AG20443 (cell line): ENCODE measurements at places on chromosomes 5 and 9.

- DNase-seq, result no peak
These were observed 13.5 kb upstream of the NIPAL4 start for GRCh38 chr5:157446412-157446935.

DNA sequence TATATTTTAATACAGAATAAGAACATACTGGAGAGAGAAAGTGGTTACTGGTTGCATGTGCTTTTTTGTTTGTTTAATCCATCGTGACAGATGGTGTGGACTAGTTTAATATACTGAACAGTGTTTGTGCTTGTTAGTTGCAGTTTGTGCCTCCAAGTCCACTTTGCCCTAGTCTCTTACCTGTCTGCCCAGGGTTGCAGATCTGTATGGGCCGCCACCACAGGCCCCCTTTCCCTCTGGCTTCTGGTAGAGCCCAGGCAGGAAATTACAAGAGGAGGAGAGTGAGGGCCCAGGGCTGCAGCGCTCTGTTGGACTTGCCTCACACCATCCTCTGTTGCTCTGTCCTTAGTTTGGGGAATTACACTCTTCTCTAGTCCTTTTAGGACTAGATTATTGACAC, 166.4 kb downstream of the KDM4C start:
- DNase-seq, result no peak

- no peak for DNase-seq
These were observed 57.5 kb downstream of the CEMIP2 start for GRCh38 chr9:71710856-71711255.

- DNase-seq, result no peak
These were observed 23.5 kb upstream of the TENT2 start for GRCh38 chr5:79588696-79589095.

GRCh38 chr5:8114597-8115266, 245.8 kb downstream of the MTRR start:
- DNase-seq, result no peak

- peak; percentile 37 for DNase-seq
These were observed 283.3 kb downstream of the TMEM167A start for GRCh38 chr5:82793808-82794419.

DNA sequence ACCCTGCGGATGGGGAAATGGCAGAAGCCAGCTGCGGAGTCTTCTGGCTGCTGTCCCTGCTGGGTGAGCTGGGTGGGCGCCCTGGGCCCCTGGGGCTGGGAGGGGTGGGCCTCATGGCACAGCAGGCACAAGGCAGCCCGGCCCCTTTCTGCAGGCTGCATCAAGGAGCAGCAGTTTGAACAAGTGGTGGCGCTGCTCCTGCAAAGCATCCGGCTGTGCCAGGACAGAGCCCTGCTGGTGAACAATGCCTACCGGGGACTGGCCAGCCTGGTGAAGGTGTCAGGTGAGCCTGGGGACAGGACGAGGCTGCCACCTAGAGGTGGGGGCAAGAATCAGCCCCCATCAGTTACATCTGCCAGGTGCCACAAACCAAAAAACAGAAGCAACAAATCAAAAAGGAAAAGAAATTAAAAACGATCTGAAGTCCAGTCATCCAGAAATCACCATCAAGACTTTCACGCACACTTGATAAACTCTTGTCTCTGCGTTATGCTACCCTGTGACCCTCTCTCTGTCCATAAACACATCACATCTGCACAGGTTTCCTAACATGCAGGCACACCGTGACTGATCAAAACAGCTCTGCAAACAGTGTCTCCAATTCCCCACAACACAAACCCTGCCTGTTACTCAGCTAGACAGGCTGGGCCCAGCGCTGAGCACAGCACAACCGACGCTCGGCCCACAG, 13.9 kb downstream of the REXO4 start:
- DNase-seq, result peak; percentile 36

- no peak for DNase-seq
These were observed 1.3 kb downstream of the CD74 start for GRCh38 chr5:150411245-150411979.

GRCh38 chr5:95782181-95782580, 40.3 kb downstream of the GLRX start:
- no peak for DNase-seq

- no peak for DNase-seq
These were observed 120.2 kb downstream of the ENTREP1 start for GRCh38 chr9:69445251-69445650.

GRCh38 chr9:20242510-20243189, 379.6 kb downstream of the MLLT3 start:
- no peak for DNase-seq

- no peak for DNase-seq
These were observed 79.4 kb upstream of the CCDC112 start for GRCh38 chr5:115375893-115376292.

DNA sequence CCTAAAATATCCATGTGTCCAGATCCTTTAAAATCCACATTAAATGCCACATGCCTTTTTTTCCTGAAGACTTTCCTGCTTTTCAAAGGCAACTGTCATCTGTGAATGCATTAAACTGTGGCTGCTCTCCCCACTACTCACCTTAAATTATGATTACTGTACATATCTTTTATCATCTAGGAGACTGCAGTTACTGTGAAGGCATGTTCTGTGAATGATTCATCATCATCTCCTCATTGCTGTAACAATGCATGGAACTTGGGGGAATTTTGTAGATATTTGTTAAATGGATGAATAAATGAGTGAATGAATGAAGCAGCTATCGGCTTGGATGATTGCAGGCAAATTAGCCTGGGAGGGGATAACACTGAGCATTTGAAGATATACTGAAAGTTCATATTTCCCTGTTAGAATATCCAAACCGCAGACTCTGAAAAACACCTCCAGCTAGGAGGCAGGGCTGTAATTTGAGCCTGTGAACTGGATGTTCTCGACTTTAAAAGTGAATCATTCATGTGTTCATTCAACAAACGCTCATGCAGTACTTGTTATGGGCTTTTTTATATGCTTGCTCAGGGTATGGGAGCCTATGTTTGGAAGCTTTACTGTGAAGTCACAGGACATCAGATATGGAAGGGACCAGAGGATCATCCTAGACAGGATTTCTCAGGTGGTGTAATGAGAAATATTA, 519.2 kb downstream of the KIF4B start:
- DNase-seq, result no peak

DNA sequence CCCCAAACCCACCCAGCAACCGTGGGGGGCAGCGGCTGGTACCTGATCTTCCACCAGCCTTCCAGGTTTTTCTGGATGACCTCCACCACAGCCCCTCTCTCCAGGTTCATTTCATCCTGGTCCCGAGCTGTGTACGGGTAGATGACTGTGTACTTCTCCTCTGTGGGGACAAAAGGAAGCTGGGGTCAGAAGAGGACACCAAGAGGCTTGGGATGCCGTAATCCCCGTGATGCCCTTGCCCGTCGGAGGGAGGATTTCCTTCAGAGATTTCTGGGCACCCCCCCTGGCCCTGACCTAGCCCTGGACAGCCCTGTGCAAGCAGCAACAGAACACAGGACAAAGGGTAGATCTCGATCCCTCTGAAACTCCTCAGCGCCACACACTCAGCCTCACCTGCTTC, 70.3 kb upstream of the UBTD2 start:
- DNase-seq, result no peak

DNA sequence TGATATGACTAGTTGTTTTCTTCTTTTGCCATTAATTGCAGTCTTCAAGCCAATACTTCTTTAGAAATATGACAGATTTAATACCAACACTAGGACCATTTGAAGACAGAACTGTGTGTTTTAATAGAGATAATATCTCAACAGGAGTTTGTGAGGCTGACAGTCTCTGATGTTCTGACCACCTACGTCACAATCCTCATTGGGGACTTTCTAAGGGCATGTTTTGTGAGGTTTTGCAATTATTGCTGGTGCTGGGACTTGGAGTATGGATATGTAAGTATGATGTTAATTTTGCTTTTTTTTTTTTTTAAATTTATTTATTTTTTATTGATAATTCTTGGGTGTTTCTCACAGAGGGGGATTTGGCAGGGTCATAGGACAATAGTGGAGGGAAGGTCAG, 147.6 kb downstream of the ALDH1A1 start:
- no peak for DNase-seq

GRCh38 chr9:80871596-80871995, 817.8 kb downstream of the TLE1 start:
- DNase-seq, result no peak

DNA sequence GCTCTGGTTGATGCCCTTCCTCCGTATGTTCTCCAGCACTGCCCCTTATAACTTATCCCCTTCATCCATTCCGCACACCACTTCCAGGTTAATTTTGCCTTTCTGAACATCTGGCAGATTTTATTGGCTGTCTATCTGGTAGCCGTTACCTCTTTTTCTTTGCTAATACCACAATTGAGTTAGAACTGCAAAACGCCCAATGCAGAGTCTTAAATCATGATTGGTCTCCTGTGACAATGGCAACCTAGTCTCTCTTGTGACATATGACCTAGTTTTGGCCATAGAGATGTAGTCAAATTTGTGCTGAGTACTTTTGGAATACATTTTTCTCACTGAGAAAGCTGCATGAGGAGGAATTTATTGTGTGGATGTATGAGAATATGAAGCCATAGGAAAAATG, 365.7 kb upstream of the PRR16 start:
- no peak for DNase-seq

- DNase-seq, result peak; percentile 27
These were observed 1.4 kb upstream of the LHFPL2 start for GRCh38 chr5:78649861-78650496.

- no peak for DNase-seq
These were observed 318.7 kb upstream of the ITGA1 start for GRCh38 chr5:52468976-52469375.

DNA sequence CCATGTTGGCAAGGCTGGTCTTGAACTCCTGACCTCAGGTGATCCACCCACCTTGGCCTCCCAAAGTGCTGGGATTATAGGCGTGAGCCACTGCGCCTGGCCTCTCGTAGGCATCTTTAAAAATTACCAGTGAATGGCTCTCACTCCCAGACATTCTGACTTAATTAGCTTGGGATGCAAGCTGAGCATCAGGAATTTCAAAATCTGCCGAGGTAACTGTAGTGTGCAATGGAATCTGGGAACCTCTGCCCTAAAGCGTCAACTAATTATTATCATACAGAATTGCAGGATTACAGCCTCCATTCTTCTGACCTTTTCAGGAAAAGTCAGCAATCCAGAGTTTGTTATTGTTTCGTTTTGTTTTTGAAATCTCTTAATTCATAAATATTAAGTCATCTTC, 213.4 kb upstream of the DMAC1 start:
- DNase-seq, result no peak

GRCh38 chr9:105930011-105930627, 235.8 kb downstream of the TMEM38B start:
- no peak for DNase-seq

GRCh38 chr5:58235299-58235698, 224.6 kb downstream of the PLK2 start:
- DNase-seq, result peak; percentile 57

DNA sequence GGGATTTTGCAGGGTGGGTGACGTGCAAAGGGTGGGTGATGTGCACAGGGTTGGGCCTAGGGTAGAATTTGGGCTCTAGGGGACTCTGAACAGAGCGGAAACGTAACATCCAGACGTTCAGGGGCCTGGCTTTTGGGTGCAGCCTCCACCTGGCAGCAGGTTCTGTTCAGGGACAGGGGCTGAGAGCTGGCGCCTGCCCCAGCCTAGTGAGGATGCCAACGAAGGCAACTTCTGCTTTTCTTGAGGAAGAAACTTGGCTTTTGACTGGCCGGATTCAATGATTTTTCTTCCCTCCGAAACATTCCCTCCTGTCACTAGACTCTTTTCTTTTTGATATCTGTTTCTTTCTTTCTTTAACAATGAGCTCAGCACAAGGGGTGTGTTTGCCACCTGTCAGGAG, 38.6 kb upstream of the SLC6A19 start:
- DNase-seq, result no peak

DNA sequence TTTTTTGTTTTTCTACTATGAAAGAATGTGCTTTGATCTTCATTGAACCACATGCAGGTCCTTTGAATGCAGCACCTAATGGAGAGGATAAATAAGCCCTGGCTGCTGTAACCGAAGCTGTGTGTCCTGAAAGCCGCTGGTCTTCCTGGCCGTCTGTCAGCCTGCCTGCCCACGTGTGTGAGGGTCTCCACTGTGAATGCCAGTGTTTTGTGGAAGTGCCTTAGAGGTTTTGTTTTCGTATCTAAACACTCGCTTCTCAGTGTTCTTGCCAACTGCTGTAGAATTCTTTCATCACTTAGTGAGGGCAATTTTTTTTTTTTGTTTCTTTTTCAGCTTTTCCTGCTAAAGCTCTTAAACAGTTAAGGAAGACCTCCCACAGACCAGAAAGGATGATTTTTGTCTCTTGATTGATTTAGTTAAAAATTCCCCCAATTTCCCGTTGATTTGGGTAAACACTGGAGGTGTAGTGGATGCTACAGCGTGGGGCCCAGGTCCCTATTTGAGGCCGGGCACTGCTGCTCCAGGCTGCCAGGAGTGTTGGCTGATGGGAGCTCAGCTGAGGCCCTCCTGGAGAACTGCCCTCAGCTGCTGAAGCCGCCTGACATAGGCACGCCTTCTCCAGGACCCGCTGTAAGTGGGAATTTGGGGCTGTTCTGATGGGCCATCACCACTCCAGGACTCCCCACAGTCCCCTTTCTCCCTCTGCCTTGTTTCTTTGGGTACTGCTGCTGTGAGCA, 29.2 kb upstream of the PTCH1 start:
- DNase-seq, result no peak

DNA sequence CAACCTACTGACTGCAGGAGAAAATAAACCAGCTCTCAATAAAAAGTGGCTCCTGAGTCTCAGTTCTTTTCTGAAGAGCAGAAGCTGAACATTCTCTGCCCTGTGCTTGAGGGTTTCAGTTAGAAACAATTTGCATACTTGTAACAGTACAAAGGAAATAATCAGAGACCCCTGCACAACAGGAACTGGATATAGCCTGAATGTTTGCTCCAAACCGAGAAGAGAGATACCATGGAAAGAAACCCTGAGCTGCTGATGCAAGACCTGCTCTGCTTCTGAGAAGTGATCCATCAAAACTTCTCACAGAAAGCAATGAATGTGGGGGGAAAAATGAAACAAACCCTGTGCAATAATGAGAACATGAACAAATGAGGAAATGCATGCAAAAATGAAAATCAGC, 592.9 kb downstream of the SEMA5A start:
- no peak for DNase-seq

DNA sequence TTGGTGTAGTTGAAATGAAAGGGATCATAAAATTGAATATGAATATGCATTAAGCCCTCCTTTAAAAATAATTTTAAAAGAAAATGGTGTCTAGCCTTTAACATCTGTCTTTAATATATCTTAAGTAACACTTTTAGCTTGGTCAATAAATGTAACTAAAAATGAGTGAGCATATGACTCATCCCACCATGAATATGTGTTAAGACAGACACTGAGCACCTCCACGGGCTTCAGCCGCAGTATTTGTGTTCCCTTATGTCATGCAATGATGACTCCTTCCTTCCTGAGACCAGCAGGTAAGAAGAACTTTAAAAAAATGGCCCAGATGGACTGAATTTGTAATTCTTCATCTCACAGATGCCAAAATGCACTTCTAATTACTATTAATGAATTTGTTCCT, 563.2 kb downstream of the NR2F1-AS1 start:
- DNase-seq, result peak; percentile 32

DNA sequence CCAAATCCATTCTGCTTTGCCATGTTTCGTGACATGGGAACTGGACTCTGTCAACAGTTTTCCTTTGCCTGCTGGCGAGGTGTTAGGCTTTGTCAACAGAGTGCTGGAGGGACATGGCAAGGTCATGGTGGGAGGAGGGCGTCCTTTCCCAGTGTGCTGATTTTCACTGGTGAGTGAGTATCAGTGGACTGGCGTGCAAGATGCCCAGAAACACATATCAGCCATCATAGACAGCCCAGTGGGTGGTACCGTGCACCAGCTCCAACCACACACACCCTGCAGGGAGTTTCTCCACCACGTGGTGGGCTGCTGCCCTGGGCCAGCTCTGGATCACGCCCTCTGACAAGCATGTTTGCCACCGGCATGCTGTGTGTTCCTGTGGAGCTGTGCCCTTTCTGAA, 50.0 kb upstream of the ABL1 start:
- no peak for DNase-seq
